Spleen (tissue), 13 donors: ENCODE measurements at places on chromosomes 3 and 15. TPM values are rescaled to one million over a fixed set of nuclear protein-coding genes. Genes with fewer than 3 reads are reported as not detected.

- DNase-seq, result no peak
Observed at GRCh38 chr3:73656241-73656890, 31.6 kb upstream of the PDZRN3 start.

- DNase-seq, result no peak
Observed at GRCh38 chr15:69338535-69339213, 40.0 kb downstream of the PAQR5 start.

DNA sequence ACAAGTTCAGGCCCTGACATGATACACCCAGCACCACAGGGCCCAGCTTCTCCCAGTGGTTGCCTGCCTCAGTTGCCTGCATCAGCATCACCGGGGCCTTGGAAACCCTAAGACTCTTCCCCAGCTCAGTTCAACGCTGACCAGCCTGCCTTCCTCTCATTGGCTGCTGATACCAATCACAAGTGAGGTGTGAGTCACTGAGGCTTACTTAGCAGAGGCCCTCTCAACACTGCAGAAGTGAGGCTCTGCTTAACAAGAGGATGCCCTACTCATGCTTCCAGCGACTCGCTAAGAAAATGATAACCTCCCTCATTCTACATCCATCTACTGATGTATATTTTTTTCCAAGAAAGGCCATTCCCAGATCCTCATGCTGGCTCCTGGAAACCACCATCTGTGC lies 151.9 kb downstream of the ADAMTS17 start:
- DNase-seq, result peak; percentile 19

DPPA2 gene
- total RNA-seq, result not detected

GRCh38 chr3:194281766-194282165 lies 69.4 kb downstream of the CPN2 start:
- no peak for DNase-seq

DNA sequence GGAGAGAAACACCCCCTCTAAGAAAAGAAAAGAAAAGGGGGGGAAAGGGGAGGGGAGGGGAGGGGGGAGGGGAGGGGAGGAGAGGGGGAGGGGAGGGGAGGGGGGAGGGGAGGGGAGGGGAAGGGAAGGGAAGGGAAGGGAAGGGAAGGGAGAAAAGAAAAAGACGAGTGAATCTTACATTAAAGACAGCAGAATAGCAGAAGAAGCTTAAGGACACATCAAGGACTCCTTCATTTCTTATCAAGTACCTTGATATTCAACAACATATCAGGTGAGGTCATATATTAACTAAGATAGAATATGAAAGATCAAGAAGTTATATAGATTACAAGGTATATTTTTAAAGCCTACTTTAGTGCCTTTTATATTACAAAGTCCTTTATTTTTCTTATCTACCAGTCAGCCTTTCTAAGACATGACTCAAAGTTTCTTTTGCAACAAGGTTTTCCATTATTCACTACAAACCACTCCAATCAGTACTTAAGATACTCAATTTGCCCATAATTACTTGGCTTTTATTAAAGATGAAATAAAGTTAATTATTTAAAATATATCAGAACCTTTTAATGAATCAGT lies 17.7 kb upstream of the AADAC start:
- no peak for DNase-seq

GRCh38 chr3:69199942-69200341 lies 77.5 kb upstream of the LMOD3 start:
- DNase-seq, result no peak

GPR62 gene
- total RNA-seq, result not detected

MUC20 gene
- total RNA-seq, result 3.8 TPM

TMEM207 gene
- not detected for total RNA-seq

GRCh38 chr3:178036451-178037144 lies 499.6 kb upstream of the KCNMB2 start:
- DNase-seq, result no peak

DNA sequence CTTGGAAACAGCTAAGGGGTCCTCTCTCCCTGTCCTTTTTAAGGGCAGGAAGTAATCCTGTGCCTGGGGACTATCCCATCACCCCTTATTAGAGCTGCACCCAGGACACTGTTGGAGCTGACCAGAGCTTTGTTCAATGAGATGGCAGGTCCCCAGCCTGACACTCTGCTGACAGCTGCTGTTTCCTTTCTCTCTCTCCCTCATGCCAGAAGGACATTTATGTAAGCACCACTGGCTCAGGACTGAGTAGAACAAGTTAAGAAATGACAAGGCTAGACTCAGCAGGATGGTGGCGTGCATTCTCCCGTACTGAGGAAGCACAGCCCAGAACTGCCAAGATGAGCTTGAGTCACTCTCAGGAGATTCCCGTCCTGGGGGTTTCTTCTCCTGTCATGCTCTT lies 17.3 kb downstream of the GJD2 start:
- no peak for DNase-seq

FANCD2OS gene
- not detected for total RNA-seq

CYP11A1 gene
- total RNA-seq, result 3.2 TPM

GRCh38 chr3:13700362-13700761 lies 151.4 kb downstream of the FBLN2 start:
- DNase-seq, result peak; percentile 71

GRCh38 chr3:21274079-21274571 lies 476.9 kb downstream of the ZNF385D start:
- DNase-seq, result no peak

HRG gene
- not detected for total RNA-seq

- DNase-seq, result no peak
Observed at GRCh38 chr3:21826416-21826815, 75.4 kb upstream of the ZNF385D start.

DNA sequence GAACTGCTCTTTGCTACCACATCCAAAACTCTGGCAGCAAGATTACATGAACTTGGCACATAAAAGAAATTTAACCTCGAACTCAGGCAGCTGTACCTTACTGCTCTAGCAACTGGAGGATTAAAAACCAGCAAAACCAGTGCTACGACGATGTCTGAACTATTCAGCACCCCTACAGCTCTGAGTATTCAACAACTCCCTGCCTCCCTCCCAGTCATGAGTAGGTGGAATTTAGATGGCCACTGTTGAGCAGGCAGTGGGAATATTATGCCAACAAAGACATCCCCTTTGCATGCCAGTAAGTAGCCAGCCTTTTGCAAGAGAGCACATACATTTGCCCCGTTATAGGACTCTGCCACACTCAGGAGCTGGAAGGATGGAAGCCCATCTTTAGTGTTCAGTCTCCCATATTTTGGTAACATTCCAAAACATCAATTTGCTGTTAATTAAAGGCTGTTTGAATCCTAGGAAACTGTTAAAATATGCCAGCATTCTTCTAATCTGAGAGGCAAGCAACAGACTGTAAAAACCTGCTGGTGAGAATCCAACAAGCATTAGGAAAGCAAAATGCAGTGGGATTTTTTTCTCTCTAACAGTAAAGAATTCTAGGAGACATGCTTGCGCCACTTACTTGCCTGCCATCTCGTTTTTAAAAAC lies 85.4 kb downstream of the ZNF385D start:
- DNase-seq, result no peak

- no peak for DNase-seq
Observed at GRCh38 chr15:35208353-35208752, 123.3 kb upstream of the NANOGP8 start.

GRCh38 chr15:89830639-89831038 lies 16.0 kb upstream of the ANPEP start:
- no peak for DNase-seq

- no peak for DNase-seq
Observed at GRCh38 chr15:96307856-96308394, 22.6 kb upstream of the NR2F2 start.

CLEC3B gene
- total RNA-seq, result 409 TPM

DNA sequence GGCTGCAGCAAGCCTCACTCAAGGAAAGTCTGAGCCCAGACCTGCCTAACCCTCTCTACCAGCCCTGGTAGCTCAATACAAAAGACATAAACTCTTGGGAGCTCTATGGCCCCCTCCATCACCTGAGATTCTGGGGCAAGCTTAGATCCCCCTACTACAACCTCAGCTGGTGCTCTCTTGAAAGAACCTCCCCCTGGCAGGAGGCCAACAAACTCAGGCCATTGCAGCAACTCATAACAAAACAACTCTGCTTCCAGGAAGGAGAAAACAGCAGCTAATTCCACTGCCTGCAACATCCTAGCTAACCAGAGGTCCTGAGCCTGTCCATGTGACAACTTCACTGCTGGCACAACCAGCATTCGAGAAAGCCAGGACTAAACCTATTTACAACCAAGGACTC lies 169.2 kb downstream of the ROBO1 start:
- no peak for DNase-seq

EFHB gene
- total RNA-seq, result 0.83 TPM

TRH gene
- total RNA-seq, result 0.22 TPM

DNA sequence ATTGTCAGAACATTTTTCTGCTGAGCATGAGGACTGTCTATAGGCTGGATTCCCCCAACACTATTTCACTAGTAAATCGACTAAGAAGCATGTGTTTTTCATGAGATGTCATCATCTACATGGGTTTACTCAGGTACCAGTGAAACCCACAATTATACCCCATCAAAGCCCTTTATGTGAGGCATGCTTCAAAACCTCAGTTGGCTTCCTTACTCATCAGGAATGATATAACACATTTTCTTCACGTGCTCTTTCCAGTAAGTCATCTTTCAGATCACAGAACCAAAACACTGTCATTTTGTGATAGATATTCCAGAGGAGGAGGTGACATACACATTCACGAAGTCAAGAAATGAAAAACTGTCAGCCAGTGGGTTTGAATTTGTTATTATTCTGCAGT lies 116.5 kb downstream of the ANO10 start:
- no peak for DNase-seq

DNA sequence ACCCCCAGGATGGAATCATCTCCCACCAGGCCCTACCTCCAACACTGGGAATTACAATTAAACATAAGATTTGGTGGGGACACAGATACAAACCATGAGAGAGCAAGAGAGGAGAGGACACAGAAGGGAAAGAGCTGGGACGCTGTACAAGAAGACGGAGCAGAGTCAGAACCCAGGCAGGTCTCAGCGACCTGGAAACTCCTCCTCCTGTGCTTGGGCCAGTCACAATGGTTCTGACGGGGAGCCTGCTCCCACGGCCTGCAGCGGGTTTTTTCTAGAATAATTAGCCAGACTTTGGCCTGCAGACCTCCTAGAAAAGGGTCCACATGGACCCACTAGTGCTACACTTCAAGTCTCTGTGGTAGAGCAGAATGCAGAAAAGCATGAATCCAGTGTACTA lies 5.6 kb downstream of the SLC12A8 start:
- no peak for DNase-seq

ACSBG1 gene
- total RNA-seq, result 0.23 TPM

GRCh38 chr15:85828126-85828525 lies 33.4 kb upstream of the KLHL25 start:
- DNase-seq, result no peak

DNA sequence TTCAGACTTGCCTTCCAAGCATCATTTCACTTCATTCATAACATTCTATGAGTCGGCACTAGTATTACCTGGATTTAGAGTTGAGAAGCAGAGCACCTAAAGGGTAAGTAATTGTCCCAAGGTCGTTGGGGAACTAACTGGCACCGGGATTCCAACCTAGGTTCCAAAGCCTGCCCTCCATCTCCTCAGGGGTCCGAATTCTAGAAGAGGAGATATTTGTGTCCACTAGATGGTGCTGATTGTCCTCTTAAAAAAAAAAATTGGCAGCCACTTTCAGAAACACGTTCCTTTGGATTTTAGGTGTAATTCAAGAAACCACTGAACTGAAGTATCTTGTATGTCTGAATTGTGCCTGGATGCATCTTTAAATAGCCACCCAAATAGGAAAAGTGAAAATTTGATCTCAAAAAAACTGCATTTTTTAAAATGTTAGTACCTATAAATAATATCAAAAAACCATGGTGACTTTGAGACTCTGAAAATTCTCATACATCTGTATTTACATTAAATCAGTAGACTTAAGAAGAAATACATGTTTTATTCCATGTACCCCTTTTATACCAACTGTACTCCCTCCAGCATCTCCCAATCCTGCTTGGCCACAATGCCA lies 3.9 kb upstream of the FSIP1 start:
- DNase-seq, result no peak

- no peak for DNase-seq
Observed at GRCh38 chr3:31802981-31803740, 177.9 kb downstream of the OSBPL10 start.

GRCh38 chr3:72043204-72044133 lies 258.5 kb upstream of the PROK2 start:
- DNase-seq, result no peak

DNA sequence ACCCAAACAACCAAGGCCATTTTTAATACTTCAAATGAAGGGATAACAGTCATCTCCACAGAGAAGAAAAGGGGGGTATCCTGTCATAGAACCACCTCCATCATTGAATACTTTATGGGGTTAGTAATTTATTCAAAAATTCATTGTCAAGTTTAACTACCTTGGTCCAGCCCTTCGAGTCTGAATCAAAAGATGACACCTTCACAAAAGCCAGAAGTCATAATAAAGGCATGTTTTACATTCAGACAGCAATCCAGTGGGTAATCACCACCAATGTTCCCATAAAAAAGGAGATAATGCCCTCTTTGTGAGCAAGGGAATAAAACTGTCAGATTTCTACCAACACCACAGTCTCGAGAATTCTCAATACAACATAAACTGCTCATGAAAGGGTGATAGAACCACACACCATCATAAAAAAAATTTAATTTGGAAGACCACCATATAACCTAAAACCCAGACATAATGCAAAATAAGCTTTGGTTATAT lies 145.6 kb upstream of the ZBTB20 start:
- no peak for DNase-seq

GRCh38 chr3:88810455-88810854 lies 297.0 kb upstream of the EPHA3 start:
- no peak for DNase-seq

PRSS50 gene
- not detected for total RNA-seq

GRCh38 chr3:54550221-54550977 lies 377.5 kb downstream of the LRTM1 start:
- no peak for DNase-seq

- no peak for DNase-seq
Observed at GRCh38 chr3:76859596-76859995, 180.3 kb upstream of the ROBO2 start.

- no peak for DNase-seq
Observed at GRCh38 chr3:173932624-173933023, 535.1 kb downstream of the NLGN1 start.

CGNL1 gene
- total RNA-seq, result 0.60 TPM

DNA sequence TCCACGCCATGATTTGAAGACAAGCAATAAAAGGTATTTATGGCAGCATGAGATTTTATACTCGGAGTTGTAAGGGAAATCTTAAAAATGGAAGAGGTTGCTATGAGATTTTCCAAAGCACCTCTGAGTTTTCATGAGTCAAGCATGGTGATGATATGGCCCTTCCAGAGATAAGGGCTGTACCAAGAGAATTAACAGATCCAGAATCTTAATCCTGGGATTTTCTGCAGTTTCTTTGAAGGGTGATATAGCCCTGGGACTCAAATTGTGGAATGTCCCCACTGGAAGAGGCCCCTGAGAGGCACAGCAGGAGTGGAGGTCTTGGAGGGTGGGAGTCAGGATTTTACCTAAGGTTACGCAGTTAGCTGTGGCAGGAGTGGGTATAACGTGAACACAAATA lies 243.3 kb downstream of the ZNF621 start:
- DNase-seq, result no peak
